ENCODE measurements at places on chromosomes 7 and 10.

- DNase-seq = no peak
Measured at GRCh38 chr7:151317936-151318335, 23.7 kb upstream of the NUB1 start.

GRCh38 chr10:44344727-44345126 is 40.2 kb downstream of the CXCL12 start:
- DNase-seq = no peak

DNA sequence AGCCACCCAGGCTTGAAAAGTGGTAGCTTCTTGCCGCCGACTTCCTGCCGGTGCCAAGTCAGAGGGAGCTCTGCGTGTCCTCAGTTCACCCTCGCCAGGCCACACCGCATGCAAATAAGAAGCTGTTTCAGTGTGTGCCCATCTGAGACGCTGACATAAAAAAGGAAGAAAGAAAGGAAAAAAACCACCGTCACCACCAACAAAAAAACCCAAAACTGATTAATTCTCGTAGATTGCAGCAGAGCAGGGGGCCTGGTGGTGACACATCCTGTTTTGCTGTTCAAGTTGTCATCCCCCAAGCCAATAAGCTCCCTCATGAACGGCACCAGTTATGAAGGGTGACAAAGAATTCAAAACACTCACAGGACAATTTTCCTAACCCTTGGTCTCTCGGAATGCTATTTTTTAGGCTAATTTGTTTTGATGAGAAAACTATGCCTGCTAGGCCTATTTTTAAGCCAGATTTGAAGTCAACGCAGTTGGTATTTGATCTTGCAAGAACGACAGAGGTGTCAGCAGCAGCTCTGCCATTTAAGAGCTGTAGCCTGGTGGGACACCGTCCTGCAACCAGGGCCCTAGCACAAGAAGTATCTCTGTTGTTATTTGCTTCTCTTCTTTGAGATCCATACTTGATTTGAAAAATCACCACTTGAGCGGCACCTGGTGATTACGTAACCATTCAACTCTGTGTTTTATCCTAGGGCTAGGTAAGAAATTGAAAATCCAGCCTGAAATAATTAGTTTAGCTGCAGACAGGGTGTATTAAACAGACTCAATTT is 145.6 kb downstream of the PFKFB3 start:
- DNase-seq = peak; percentile 64

- no peak for DNase-seq
Measured at GRCh38 chr10:71423901-71424300, 27.2 kb downstream of the CDH23 start.
